CD4-positive, alpha-beta T cell treated with Interleukin-17A for 1 hour (primary cell): ENCODE measurements at places on chromosomes 1 and 21.
A peak's percentile ranks its signal among the peaks of the same experiment; 100 is the strongest.

DNA sequence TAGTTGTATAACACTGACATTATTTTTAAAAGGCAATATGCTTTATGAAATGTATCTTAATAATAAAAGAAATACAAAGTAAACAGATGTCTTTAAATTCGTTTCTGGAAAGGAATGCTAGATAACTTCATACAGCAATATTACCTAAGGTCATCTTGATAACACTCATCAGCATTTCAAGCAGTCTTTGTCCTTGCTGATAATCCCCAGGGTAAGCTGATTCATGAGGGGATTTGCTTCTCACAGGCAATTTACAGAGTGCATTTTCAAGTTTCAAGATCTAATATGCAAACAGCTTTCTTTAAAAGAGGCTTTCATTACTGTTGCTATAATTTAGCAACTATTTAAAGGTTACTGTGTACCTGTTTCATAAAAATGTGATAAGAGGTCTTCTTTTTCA lies 75.2 kb upstream of the NEK2 start:
- no peak for DNase-seq

- DNase-seq = no peak
These were observed 8.5 kb upstream of the DENND2D start for GRCh38 chr1:111208921-111209320.

GRCh38 chr1:119372503-119373086 lies 4.0 kb downstream of the HAO2 start:
- DNase-seq = no peak

DNA sequence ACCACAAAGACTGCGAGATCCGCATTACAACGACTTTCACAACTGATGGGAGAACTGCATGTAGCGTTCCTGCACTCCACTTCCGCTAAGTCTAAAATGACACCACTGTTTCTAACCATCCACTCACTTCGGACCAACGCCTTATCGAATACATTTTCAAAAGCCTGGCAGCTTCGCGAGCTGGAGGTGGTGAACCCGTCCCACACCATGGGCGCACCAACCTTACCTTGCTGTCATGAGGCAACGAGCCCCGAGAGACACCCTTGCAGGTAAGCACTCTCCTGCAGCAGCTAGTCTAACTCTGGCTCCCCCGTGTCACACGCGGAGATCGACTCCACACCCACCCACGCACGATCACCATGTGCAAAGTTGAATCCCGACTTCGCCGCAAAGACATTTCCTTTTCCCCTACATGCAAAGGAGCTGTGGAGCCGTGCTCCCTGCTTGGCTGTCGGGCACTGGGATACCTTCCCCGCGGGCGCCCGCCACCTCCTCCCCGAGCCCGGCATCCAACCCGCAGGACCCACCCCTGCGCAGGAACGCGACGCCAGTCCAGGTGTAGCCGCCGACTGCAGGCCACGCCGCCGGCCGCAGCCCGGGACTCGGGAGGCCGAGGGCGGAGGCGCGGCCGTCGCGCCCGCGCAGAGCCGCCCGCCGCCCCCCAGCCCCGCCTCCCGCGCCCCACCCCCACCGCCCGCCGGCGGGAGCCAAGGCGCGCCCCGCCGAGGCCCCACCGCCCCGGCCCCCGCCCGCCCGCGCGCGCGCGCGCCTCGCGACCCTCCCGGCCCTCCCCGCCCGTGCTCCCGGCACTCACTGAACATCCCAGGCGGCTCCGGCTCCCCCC lies 629 bp downstream of the TAF5L start:
- DNase-seq = peak; percentile 44

DNA sequence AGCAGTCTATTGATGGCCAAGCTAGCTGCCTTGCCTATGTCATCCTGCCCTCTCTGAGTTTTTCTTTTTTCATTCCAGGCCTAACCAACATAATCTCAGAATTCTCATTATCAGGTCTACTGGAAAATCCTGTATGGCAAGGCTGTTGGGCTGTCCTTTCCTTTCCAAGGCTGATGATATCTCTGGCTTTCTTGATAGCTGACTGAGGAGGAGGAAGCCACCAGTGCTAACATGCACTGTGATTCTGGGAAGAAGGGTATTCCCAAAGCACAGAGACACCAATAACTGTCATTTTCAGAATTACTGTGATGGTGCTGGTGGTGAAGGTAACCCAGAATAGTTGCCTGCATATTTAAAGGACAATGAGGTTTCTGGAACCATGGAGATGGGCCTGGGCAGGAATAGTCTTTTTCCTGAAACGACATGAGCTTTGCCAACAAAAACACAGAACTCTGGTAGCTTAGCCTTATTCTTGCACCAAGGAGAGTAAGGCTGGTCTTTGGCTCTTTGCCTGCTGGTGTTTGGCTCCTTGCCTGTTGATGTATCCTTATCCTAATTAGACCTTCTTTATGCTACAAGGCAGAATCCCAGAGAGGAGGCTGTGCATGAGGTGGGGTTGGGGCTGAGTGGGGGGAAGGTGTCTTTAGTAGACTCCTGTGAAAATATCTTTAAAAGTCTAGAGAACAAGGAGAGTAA lies 157.4 kb downstream of the TNFSF18 start:
- DNase-seq = no peak

- no peak for DNase-seq
These were observed 16.5 kb upstream of the ZMYM1 start for GRCh38 chr1:35062518-35063196.

DNA sequence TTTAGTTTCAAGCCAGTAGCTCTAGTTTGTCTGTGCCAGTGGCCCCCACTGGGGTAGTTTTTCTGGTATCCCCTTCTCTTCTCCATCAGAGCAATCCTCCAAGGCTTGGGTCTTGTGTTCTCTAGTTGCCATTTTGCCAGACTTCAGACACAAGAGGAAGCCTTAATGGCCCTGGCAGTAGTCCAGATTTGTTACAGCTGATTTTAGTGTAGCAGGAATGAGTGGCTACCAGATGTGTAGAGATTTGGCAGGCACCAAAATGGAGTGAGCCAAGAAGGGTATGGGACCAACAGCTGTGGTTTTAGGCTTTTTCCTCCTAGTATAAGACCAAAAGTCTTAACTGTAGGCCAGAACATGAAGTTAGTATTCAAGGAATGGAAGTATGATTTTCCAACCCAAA lies 56.8 kb downstream of the ACP6 start:
- DNase-seq = no peak

GRCh38 chr1:55214934-55215193 lies 300 bp downstream of the USP24 start:
- DNase-seq = no peak

GRCh38 chr1:79271759-79272158 lies 265.2 kb upstream of the ADGRL4 start:
- no peak for DNase-seq

DNA sequence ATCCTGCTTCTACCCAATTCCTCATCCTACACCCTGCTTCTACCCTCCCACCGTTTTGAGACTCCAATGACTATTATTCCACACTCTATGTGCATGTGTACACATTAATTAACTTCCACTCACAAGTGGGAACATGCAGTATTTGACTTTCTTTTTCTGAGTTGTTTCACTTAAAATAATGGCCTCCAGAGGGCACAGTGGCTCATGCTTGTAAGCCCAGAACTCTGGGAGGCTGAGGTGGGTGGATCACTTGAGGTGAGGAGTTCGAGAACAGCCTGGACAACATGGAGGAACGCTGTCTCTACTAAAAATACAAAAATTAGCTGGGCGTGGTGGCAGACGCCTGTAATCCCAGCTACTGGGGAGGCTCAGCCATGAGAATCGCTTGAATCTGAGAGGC lies 464.8 kb downstream of the PTBP2 start:
- no peak for DNase-seq

GRCh38 chr1:60969971-60970509 lies 112.3 kb upstream of the NFIA start:
- no peak for DNase-seq

DNA sequence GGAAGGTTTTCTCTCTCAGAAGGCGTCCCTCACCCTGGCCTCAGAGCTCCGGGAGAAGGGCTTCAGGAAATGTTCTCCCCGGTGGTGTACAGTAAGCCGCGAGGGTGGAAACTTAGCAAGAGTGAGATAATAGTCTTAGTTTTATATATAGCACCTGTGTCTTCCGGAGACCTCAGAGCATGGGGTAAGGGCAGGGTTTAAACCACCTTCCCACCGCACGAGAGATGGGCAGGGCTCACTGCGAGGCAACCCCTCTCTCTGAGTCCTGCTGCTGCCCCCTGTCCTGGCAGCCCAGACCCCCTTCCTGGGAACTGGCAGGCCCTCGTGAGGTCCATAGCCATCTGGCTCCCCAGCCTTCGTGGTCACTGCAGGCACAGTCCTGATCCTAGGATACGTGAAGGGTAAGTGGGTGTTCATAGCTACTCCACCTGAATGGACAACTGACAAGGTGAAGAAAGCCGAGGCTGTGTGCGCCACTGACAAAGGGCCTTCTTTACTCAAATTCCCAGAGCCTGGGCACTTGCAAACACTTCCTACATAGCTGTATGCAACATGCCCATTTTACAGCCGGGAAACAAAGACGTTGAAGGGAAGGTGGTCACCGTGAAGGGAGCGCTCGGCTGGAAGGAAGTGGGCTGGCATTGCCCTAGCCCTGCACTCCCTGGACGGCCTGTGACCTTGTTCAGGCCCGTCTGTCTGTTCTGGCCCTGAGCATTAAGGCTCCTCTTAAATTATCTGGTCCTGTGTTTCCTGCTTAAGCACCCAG lies 26.9 kb downstream of the ITPKB start:
- peak; percentile 67 for DNase-seq

DNA sequence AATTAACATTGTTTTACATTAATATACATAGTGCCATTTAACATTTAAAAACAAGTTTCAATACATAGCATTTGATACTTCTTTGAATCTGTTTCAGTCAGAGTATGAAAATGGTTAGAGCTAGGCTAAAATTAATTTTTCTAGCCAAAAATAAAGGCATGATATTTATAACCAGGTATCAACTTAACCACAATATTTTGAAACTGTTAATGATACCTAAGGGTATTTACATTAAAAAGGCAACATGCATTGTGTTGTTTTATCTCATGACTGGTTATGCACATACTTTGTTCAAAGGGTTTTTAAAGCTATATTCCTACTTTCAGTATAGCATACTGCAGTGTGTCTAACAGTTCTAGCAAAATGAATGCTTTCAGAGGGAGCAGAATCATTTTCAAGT lies 130.0 kb downstream of the HS2ST1 start:
- no peak for DNase-seq

DNA sequence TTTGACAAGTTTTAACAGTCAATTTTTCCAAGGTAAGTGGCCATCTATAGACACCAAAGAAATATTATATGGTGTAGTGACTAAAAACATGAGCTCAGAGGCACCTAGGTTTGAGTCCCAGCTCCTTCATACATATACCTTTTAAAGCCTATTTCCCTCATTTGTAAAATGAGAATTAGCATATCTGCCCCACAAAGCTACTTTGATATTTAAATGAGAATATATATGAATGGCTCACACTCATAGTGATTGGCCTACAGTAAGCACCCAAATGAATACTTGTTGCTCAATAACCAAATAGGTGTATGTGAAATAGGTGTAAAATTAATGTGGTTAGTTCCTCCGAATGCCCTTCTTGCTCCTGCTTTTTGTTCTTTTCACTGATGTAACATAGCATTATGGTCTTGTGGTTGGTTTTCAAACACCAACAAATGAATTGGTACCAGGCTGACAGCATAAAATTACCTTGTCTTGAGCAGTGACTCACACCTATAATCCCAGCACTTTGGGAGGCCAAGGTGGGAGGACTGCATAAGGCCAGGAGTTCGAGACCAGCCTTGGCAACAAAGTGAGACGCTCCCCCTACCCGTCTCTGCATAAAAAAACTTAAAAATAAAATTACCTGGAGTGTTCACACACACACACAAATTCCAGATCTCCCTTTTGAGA lies 25.3 kb downstream of the CNIH4 start:
- peak; percentile 25 for DNase-seq

DNA sequence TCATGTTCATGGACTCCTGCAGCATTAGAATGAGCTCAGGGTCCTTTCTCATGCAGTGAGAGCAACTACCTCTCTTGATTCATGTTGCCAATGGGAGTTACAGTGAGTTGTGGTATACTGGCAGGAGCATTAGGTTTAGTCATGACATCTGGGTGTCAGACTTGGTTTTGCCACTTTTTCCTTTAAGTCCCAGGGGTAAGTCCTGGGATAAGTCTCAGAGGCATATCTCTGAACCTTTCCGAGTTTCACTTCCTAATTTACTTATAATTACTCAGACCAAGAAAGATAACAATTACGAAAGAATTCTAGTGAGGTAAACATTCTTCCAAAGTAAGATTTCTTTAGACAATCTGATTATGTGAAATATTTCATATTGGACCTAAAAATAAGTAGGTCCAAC lies 606.0 kb downstream of the SMYD3 start:
- DNase-seq = no peak

DNA sequence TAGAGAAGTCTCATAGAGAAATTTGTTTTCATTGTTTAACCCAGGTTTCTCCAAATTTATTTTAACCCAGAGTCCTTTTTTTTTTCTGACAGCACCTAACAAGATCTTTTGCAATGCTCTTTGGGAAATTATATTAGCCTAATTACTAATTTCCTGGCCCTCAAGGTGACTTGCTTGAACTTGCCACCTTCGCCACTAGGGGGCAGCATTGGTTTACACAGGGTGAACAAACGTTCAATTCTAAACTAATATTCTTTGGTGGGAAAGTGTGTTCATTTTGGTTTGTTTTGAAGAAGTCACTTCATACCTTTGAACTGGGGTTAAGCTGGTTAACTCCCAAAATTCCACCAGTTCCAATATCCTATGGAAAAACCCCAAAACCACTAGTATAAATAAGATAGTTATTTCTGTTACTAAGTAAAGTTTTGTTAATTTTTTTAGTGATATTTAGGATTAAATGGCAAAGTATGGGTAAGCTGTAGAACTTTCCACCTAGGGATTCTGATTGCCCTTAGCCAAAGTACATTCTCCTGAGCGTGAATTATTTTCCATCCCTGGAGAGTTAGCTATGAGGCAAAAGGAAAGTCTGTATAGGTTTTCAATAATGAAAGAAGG lies 13.0 kb downstream of the CCDC190 start:
- DNase-seq = peak; percentile 73

DNA sequence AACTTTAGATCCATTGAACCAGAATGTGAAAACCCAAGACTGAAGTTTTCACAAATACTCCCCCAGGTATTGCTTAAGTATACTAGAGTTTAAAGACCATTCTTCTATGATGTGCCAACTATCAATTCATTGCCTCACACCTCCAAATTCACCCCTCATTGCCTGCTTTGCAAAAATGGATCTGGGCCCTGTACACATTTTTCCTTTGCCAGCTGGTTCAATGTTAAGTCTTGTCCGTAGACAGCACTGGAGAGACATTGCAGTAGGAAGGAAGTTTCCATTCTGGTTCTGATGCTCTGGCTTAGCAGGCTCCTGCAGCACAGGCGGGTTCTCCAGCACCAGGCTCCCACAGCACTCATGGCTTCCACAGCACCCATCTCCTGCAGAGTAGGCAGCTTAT lies 130.0 kb downstream of the PROX1 start:
- no peak for DNase-seq

- DNase-seq = no peak
These were observed 61.9 kb upstream of the HSD17B7 start for GRCh38 chr1:162728573-162728972.
